Activated CD4-positive, alpha-beta memory T cell treated with anti-CD3 and anti-CD28 coated beads for 36 hours (primary cell): ENCODE measurements at places on chromosomes 6 and 20. TPM values are rescaled to one million over a fixed set of nuclear protein-coding genes. Genes with fewer than 3 reads are reported as not detected.

DNA sequence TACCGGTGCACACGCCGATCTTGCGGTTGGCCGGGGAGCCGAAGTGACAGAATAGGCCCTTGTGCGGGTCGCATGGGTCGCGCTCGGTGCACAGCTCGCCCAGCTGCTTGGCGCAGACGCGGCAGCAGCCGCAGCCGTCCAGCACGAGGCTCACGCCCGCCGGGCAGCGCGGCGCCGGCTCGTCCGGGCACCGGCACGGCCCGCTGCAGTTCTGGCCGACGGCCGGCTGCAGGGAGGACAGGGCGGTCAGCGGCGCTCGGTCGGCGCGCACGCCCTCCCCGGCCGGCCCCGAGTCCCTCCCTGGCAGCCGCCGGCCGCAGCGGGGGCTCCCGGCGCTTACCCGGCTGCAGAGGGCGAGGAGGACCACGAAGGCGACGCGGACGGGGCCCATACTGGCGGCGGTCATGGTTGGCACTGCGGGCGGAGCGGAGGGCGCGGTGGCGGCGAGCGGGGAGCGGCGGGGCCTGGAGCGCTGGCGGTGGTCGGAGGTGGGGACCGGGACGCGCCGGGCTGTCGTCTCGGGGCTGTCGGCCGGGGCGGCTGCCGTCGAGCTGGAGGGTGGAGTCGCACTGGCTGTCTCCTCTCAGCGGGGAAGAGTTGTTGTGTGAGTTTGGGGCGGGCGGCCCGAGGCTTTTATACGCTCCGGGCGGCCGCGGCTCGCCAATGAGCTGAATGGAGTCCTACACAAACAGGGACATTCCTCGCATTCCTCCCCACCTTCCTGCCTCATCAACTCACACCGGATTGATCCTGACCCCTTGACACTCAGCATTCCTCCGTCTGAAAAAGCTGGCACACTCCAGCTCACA, at the start of gene CCN2:
Gene CCN2, minus strand, starts transcription at position 606 of the 809 bp plus-strand sequence. Its CDS starts 200 bp downstream, at position 406.
- no peaks in the 10 kb centered on the region for H3K36me3 ChIP-seq
- H3K27ac ChIP-seq, result no peak within 1 kb of the TSS
- DNase-seq, result peak; percentile 11

- DNase-seq, result no peak
- H3K36me3 ChIP-seq, result no peaks in the 10 kb centered on the region
- H3K27ac ChIP-seq, result no peak overlapping the region
- no peak overlapping the region for H3K4me3 ChIP-seq
- no peaks in the 10 kb centered on the region for H3K4me1 ChIP-seq
Measured at GRCh38 chr20:47860049-47860830, 75.0 kb upstream of the SULF2 start.

- H3K27ac ChIP-seq, result no peak overlapping the region
- no peak overlapping the region for H3K4me3 ChIP-seq
- H3K36me3 ChIP-seq, result no peaks in the 10 kb centered on the region
- no peaks in the 10 kb centered on the region for H3K27me3 ChIP-seq
- DNase-seq, result no peak
Measured at GRCh38 chr20:9409981-9410380, 104.4 kb upstream of the LAMP5 start.

GRCh38 chr6:142419071-142419470, 117.3 kb downstream of the ADGRG6 start:
- peaks cover 10% of the 10 kb centered on the region for H3K27me3 ChIP-seq
- no peak overlapping the region for H3K27ac ChIP-seq
- no peak overlapping the region for H3K4me3 ChIP-seq
- no peak for DNase-seq
- no peaks in the 10 kb centered on the region for H3K36me3 ChIP-seq
- H3K4me1 ChIP-seq, result peaks cover 2% of the 10 kb centered on the region

DNA sequence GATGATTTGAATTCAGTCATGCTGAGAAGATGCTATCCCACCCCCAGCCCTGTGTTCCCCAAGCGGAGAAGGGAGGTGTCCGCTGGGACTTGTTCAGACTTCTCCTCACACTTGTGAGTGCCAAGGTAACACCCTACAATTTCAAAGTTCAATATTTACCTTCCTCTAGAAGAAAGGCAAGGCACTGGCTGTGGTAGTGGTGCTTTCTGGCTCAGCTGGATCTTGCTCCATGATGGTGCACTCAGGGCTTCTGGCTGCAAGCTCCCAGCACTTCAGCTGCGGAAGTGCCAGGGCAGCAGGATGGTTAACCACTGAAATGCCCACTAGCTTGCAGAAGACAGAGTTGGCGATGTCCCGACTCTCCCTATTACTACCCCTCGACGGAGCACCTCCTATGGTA, 135.4 kb downstream of the MTFR2 start:
- H3K27me3 ChIP-seq, result peaks cover 12% of the 10 kb centered on the region
- no peak overlapping the region for H3K4me3 ChIP-seq
- H3K27ac ChIP-seq, result no peak overlapping the region
- no peaks in the 10 kb centered on the region for H3K36me3 ChIP-seq

The PEX6 gene
- 26.4 TPM for total RNA-seq
